ENCODE measurements at places on chromosomes 1 and 21.

- DNase-seq = no peak
Observed at GRCh38 chr1:36761113-36761512, 273.2 kb downstream of the GRIK3 start.

GRCh38 chr1:6501279-6501813 lies 9.9 kb upstream of the PLEKHG5 start:
- no peak for DNase-seq

DNA sequence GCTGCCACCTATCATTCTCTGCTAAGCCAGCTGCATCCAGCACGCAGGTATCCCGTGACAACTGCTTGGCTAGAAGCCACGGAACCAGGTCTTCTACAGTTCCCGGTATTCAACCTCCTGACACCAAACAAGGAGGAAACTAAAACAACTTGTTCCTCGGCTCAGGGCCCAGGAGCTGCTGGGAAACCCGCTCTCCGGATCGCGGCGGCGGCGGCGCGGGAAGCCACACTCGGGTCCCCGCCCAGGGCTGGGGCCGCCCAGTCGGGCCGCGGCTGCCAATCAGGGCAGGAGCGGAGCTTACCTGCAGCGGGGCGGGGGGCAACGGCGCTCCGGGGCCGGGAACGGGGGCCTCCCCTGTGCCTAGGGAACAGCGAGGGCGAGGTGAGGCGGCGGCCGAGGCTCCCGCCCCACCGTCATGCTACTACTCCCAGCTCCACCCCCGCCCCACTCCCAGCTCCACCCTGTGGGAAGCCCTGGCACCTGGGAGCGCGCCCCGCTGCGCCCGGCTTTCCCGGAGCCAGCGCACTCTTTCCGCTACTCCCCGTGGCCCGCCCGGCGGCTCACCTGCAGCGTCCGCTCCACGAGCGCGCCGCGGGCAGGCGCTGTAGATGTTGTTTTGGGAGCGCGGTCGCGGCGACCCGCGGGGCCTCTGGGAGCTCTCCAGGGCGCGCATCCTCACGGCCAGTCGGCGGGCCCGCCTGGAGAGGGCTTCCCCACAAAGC lies 12.1 kb downstream of the IL24 start:
- DNase-seq = peak; percentile 64

GRCh38 chr21:46661211-46661625 lies 25.7 kb downstream of the PRMT2 start:
- no peak for DNase-seq

DNA sequence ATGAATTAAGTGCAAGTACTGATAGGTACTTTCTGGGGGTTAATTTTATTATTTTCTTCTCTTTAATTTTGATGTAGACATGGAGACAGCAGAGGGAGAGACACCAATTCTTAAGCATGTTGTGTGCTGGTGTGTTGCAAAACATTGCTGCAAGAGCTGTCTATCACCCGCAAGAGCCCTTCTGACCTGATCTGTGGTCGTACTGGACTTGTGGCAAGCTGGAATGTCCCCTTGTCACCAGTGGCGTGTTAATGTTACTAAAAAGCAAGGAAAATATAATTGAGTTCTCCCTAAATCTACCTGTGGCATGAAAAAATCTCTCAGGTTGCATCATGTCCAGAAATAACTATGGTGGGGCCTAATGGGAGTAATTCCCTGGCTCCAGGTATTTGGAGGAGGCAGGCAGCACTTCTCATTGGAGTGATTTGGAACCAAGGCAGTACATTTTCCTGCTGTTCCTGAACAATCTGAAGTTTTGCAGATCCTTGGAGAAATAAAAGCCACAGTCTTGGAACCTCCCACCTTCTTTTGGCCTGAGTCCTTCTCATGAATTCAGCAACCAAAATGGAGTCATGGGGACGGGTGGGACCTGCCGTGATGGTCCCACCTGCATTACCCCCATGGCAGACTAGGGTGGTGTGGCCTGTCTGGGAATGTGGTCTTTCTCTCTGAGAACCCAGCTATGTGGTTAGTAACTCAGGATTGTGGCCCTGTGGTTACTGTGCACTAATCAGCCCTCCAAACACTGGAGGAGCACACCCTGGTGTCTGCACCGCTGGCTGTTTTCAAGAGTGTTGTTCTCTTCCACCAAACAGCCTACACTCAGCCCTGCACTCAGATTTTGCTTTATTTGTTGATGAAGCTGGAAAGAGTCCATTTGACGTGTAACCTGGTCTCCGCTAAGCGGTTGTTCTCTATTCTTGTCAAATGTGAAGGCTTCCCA lies 57.4 kb downstream of the GALNT2 start:
- no peak for DNase-seq

DNA sequence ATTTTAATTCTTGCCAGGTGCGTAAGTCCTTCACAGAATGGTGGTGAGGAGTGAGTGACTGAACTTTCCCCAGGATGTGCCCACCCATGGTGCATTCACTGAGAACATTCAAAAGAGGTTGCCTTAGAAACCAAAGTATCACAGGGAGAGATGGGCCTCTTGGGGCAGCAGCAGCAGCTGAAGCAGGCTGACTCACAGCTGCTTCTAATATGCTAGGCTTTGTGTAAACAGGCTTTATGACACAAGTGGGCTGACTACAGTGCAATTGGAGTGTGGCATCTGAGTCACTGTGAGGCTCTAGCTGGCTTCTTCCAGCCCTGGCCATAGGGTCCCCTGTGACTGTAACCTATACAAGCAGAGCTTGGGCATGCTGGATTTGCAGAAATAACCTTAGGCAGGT lies 12.6 kb downstream of the PIGP start:
- peak; percentile 63 for DNase-seq
